EH (cell line): ENCODE measurements at places on chromosomes 16 and 17.

- no peak for DNase-seq
These were observed 1.8 kb downstream of the ZNF48 start for GRCh38 chr16:30397056-30397455.

GRCh38 chr16:23013484-23013883 lies 135.8 kb downstream of the USP31 start:
- peak; percentile 2 for DNase-seq

GRCh38 chr17:78609191-78609641 lies 32.0 kb upstream of the DNAH17 start:
- no peak for DNase-seq

DNA sequence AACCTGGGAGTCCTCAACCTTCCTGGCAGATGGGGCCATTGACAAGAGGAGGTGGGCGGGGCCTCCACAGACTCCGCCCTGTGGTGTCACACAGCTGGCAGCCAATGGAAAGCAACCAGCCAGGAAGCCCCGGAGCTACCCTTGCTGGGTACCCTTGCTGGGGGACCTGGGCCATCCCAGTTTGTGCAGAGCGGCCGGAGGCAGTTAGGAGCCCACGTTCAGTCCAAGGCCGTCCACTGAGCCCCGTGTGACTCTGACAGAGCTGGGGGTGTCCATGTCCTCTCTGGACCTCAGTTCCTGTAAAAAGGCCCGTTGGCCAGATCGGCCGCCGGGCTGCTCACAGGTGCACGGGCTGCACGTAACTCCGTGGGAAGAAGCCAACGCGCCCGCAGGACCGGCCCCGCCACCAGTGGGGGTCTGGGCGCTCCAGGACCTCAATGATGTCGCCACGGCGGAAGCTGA lies 17.1 kb upstream of the FAM83G start:
- no peak for DNase-seq

- DNase-seq, result peak; percentile 91
These were observed 21.5 kb downstream of the DCAF7 start for GRCh38 chr17:63571632-63572310.

GRCh38 chr17:60989846-60990245 lies 312.2 kb downstream of the BCAS3 start:
- DNase-seq, result no peak

GRCh38 chr16:86995456-86995855 lies 321.7 kb downstream of the C16orf95 start:
- DNase-seq, result no peak

DNA sequence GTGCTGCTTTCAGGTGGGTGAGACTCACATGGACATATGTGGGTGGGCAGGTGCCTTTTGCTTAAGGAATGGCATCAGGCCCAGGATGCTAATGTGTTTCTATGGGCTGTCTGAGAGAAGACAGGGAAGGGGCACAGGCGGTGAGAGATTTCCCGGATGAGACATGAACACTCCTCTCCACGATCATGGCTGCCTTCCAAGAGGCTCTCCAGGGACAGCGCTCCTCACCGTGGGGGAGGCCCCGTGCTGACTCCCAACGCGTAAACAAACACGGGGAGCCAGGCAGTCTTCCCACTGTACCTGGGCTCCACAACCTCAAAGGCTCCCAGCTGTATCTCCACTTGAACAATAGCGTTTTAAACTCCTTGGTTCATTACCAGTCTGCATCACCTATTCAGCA lies 42.8 kb downstream of the CDK5R1 start:
- DNase-seq, result peak; percentile 13

- DNase-seq, result no peak
These were observed 33.7 kb downstream of the NOL11 start for GRCh38 chr17:67751101-67752074.

- DNase-seq, result no peak
These were observed 172.7 kb downstream of the ANKFN1 start for GRCh38 chr17:56326001-56326359.

DNA sequence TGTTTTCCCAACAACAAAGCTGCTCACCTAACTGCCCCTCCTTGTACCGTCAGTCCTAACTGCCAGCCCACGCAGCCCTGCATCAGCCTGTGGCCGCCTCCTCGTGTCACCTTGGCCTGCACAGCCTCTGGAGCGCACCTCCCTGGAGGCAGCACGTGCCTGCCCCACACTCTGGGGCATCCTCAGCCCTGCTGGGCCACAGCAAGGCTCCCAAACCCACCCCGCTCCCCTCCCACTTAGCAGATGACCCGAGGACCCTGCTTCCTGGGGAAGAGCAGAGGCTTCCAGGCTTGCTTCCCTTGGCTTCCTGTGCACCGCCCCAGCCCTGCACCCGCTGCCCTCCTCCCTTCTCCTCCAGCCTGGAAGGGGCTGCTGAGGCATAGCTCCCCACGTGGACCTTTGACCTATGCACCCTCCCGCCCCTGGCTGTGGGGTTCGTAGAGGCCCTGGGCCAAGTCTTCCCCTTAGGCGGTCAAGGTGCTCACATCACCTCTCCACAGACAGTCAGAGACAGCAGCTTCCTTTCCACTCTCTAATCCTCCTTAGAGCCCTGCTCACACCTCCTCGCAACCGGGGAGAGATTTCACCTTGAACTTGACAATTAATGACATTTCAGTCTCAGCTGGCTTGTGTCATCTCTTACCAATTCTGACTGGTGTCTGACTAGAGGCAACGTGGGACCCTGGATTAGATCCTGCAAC lies 115.0 kb downstream of the MGAT5B start:
- no peak for DNase-seq
